ENCODE measurements at places on chromosomes 2 and 18. TPM values are rescaled to one million over a fixed set of nuclear protein-coding genes. Genes with fewer than 3 reads are reported as not detected.
A peak's percentile ranks its signal among the peaks of the same experiment; 100 is the strongest.

DNMT3A gene
- total RNA-seq: 53.0 TPM

DNA sequence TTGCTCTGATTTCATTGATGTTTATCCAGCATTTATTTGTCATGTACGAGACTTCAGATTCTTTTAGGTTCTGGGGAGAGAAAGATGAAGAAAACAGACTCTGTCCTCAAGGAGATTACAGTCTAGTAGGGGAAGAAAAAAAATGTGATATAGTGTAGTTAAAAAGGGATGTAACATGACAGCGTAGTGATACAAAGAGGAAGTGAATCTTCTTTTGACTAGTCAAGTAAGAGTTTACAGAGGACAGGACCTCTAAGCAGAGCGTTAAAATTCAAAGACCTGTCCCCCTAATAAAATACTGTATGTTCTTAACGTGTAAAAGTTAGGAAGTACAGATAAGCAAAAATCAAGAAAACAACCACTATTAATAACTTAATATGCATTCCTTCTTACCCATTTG lies 47.7 kb downstream of the NCOA1 start:
- no peak overlapping the region for H3K4me3 ChIP-seq
- H3K27ac ChIP-seq: no peak overlapping the region
- peaks cover 23% of the 10 kb centered on the region for H3K36me3 ChIP-seq
- DNase-seq: no peak

DNA sequence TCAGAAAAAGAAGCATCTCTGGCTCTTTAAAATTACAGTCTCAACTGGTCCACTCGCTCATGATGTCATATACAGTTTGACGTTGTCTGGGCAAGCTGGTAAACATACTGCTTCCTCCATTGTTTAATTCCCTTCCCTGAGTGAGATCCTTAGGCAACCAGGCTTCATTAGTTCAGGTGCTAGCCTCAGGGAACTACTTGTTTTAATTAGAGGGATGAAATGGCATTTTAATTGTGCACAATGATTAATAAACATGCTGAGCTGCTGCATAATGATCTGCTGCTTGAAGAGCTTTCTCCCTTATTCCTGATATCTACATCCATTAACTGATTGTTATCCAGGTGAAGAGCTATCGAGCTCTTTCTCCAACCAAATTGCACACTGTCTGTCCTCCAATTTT lies 195.6 kb upstream of the ETAA1 start:
- H3K36me3 ChIP-seq: no peaks in the 10 kb centered on the region
- H3K4me1 ChIP-seq: no peaks in the 10 kb centered on the region
- no peak overlapping the region for H3K4me3 ChIP-seq
- no peaks in the 10 kb centered on the region for H3K27me3 ChIP-seq

GRCh38 chr2:176106581-176107539 lies at the start of gene HOXD11:
TSS of gene HOXD11 (plus strand) at chr2:176107280. CDS start at chr2:176107356, 76 bp downstream.
- peak within 1 kb of the TSS; percentile 42 for H3K4me3 ChIP-seq
- H3K27me3 ChIP-seq: peaks cover 81% of the 10 kb centered on the region
- H3K36me3 ChIP-seq: peaks cover 3% of the 10 kb centered on the region
- peaks cover 36% of the 10 kb centered on the region for H3K4me1 ChIP-seq

- no peaks in the 10 kb centered on the region for H3K36me3 ChIP-seq
- DNase-seq: no peak
- no peaks in the 10 kb centered on the region for H3K27me3 ChIP-seq
- H3K27ac ChIP-seq: no peak overlapping the region
- no peaks in the 10 kb centered on the region for H3K4me1 ChIP-seq
- H3K4me3 ChIP-seq: no peak overlapping the region
Observed at GRCh38 chr2:237140689-237141285, 55.1 kb downstream of the COPS8 start.

All from activated naive CD4-positive, alpha-beta T cell treated with anti-CD3 and anti-CD28 coated beads for 36 hours (primary cell).